ENCODE measurements at places on chromosomes 6 and 20.

DNA sequence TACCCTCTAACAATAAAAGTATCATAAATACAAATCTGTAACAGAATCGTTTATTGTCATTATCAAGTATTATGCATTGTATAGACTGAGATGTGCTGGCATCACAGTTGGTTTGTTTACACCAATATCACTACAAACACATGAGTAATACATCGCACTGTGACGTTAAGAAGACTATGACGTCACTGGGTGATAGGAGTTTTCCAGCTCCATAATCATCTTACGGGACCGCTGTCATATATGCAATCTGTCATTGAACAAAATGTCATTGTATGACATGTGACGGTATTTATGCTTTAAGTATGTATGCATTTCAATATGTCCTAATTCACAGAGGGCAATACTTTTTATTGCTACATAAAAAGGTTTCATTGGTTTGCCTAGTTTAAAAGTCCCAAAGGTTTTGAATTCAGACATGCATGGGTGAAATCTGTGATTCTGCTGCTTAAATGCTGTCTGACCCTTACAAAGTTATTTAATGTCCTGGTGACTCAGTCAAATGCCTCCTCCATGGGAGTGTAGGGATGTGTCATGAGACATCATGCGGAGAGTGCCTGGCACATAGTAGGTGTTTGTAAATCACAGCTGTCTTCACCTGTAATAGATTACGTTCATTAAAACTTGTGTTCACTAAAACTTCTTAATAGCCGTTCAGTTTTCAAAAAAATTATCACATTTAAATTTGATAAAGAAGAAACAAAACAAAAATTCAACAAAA is 160.7 kb upstream of the PDE10A start:
- no peak for DNase-seq

- no peak for DNase-seq
These were observed 191.8 kb downstream of the TMEM200A start for GRCh38 chr6:130557481-130558112.

GRCh38 chr20:53104884-53105283 is 132.7 kb downstream of the TSHZ2 start:
- peak; percentile 69 for DNase-seq

GRCh38 chr20:54114109-54114508 is 43.7 kb upstream of the BCAS1 start:
- DNase-seq, result no peak

DNA sequence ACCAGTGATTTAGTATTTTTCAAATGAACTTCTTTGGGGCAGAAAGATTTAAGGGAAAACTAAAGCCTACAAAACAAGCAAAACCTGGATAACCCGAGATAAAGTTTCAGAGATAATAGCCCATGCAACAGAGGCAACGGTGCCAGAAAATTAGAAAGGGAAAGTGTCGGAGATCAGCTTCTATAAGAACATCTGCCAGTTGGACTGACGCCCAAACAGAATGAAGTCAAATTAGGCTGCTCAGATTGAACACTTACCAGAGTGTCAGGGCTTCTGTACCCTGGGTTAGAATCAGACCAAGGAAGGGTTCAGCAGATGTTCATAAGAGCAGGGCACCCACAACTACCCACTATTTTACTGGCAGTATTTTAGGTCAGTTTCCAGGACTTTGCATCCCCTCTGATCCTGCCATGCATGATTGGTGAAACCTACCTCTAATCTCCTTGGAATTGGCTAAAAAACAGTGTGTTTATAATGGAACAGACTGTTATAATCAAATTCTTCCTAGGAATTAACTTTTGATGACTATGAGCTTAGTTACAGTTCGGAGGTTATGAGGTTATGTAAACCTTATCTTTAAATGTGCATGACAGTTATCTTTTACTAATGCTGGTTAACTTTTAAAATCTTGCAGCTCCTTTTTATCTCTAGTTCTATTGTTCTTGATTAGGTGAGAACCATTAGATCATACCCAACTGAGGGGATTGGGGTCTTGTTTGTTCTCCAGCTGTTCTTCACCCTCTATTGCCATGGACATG is 13.1 kb downstream of the BMP2 start:
- no peak for DNase-seq

GRCh38 chr6:159092631-159093030 is 47.8 kb upstream of the TAGAP start:
- no peak for DNase-seq

Measured in fibroblast of skin of scalp (primary cell).